ENCODE measurements at places on chromosomes 16 and 17. TPM values are rescaled to one million over a fixed set of nuclear protein-coding genes. Genes with fewer than 3 reads are reported as not detected.

PLEKHG4 gene
- 23.8 TPM for total RNA-seq

EVPLL gene
- total RNA-seq = not detected

EXOC3L1 gene
- total RNA-seq = 4.9 TPM

SPSB3 gene
- 38.2 TPM for total RNA-seq

TEKT1 gene
- total RNA-seq = not detected

ZNF652 gene
- total RNA-seq = 22.6 TPM

NPIPA8 gene
- 0.19 TPM for total RNA-seq

AHSP gene
- total RNA-seq = not detected

MYO15A gene
- total RNA-seq = 0.29 TPM

NTN1 gene
- total RNA-seq = 0.65 TPM

ERAL1 gene
- 45.0 TPM for total RNA-seq

NXN gene
- total RNA-seq = 61.4 TPM

KRT15 gene
- 0.65 TPM for total RNA-seq

ENO3 gene
- total RNA-seq = 1.5 TPM

DPEP2 gene
- 0.57 TPM for total RNA-seq

OTOA gene
- 0.29 TPM for total RNA-seq

KRT32 gene
- total RNA-seq = not detected

C16orf86 gene
- 2.4 TPM for total RNA-seq

Measured in vein endothelial cell (primary cell).